ENCODE measurements at places on chromosomes 4 and X.

DNA sequence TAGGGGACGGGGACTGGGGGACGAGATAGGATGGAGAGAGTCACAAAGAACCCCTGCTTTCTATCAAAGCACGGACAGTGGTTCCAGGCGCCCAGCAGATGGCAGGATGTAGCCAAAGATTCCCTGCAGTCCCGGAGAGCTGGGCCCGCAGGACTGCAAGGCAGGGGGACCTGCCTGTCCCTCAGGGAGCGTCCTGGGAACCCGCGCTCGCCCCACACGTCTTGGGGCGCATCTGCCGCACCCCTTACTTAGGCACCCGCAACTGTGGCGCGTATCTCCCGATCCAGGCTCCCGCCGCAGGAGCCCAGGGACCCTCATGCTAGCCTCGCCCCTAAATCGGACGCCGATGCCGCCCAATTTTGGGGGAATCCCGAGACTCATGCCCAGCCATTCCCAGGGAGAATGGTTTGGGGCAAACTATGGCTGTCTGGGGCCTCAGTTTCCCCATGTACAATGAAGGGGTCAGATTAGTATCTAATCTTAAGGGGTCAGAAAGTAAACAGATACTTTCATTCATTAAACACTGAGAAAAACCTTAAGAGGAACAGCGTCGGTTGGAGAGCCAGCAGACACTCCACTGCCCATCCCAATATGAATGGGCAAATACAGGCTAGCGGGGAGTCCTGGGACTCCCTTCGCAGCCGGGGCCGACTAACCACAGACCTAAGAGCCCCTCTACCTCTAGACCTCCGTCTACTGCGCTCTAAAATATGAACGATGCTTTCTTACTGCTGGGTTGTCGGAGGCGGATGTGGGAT is 581 bp upstream of the STK32B start:
- no peak for DNase-seq

DNA sequence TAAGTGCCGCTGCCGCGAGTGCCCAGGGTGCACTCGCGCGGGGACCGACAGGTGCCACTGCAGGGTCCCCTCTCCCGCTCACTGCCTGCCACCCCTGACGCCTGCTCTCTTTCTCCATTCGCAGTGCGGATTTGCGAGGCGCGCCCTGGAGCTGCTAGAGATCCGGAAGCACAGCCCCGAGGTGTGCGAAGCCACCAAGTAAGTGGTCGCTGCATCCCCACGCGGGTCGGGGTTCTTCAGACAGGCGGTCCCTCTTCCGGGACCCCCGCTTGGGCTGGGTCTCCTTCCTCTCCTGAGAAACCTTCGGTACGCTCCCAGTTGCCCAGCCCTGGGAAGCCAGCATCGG is 547 bp downstream of the GUCY1A1 start:
- no peak for DNase-seq

GRCh38 chr4:156298230-156298629 is 344.6 kb upstream of the CTSO start:
- no peak for DNase-seq

- DNase-seq, result no peak
These were observed 57.3 kb downstream of the SH3BGRL start for GRCh38 chrX:81259020-81259713.

GRCh38 chr4:76690906-76691275 is 207.1 kb downstream of the SOWAHB start:
- no peak for DNase-seq

GRCh38 chr4:101236097-101236496 is 111.2 kb downstream of the PPP3CA start:
- no peak for DNase-seq

- DNase-seq, result no peak
These were observed 13.6 kb upstream of the AMTN start for GRCh38 chr4:70504733-70505132.

DNA sequence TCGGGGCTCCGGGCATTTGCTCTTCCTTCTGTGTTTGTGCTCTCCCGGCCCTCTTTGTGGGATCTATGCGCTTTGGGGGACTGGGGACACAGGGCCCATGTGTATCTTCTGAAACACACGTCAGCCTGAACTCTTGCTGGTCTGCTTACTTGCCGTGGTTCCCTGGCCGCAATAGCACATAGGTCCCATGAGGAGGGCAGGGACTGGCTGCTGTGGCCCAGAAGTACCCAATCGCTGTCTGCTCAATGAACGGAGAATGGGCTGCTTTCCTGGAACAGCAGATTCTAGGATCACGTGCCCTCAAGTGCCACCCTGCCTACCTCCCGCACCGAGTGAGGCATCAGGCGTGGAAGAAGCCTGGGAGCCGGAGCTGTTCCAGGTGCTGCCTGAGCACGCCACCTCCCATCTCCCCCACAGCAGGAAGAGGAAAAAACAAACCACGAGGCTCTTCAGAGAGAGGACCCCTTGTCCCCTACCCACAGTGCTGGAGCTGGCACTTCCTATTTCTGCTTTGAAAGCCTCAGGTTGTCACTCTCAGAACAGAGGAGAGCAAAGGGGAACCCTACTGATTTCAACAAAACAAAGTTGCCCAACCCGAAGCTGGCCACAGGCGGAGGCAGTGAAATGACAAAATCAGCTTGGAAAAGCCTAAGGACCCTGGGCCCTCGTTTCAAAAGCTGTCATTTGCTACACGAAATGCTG is 3.8 kb downstream of the G6PD start:
- no peak for DNase-seq

DNA sequence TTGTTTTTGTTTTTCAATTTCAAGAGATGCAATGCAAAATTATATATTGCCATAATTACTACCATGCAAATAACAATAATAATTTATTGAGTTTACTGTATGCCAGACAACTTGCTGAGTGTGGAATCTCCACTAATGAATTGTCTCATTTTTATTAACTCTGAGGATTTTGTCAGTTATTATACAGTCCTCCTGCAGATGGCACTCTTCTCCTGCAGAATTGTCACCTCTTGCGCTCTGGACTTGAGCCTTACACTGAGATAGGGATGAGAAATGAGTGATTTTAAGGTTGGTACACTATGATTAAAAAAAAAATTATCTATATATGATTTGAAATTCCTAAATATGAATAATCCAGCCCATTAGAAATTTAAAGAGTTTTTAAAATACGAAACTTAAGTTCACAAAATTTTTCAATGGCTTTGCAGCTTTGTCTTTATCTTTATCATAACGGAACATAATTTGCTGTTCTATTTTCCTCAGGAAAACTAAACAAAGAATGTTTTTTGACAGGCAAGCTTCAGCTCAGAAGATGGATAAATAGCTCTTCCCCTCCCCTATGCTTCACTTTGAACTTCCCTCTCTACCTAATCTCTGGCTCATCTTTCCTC is 12.7 kb upstream of the PAQR3 start:
- no peak for DNase-seq

GRCh38 chr4:40924096-40924792 is 174.5 kb downstream of the NSUN7 start:
- peak; percentile 85 for DNase-seq

GRCh38 chrX:107522901-107523300 is 73.4 kb downstream of the FRMPD3 start:
- no peak for DNase-seq

DNA sequence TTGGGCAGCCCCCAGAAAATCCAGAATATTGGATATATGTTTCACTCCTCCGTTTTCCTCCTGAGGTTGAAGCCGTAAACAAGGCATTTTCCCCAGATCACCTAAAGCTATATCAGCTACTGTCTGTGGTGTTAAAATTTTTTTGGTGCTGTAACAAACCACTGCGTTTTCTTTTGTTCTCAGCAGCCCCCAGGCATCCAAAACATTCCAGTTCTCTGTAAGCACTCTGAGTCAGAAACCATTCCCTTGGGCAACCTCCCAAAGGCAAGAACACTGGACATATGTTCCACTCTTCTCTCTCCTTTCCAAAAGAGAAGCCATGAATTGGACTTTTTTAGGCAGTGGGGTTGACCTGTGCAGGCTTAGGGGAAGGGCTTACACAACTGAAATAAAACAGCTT is 310.9 kb downstream of the MID1IP1 start:
- DNase-seq, result no peak

DNA sequence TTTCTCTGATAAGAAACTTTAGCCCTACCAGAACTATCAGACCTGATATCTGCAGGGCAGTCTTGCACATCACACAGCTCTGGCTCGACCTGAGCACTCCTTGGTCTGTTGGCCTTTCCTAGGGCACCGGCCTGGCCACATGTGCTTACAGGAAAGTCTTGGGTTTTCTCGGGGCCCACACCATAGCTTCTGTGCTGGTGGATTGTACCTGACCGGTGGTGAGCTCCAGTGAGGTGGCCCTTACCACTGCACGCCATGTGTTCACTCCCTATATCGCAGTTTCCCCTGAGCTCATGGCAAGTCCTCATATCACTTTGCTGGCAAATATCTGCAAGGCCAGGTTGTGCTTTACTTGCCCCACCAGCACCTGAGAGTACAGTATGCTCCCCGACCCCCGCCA is 2637.4 kb downstream of the ARAP2 start:
- no peak for DNase-seq

GRCh38 chr4:109432203-109432602 is 1.4 kb upstream of the SEC24B start:
- no peak for DNase-seq

DNA sequence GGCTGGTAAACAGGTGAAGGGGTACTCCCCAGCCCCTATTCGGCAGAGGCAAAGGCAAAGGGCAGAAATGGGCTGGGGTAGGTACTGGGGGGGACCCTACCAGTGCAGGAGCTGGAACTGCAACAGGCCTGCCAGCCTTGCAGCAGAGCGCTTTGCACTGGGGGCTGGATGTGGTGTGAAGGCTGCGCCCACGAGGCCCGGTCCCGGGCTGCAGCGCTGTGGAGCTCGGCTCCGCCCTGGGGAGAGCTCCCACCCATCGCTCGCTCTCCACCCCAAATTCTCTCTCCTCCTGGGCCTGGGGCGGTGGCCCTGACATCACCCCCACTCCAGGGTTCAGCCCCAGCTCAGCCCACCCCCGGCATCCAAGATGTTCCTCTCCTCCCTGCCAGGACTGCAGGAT is 24.2 kb downstream of the IQSEC2 start:
- DNase-seq, result no peak

DNA sequence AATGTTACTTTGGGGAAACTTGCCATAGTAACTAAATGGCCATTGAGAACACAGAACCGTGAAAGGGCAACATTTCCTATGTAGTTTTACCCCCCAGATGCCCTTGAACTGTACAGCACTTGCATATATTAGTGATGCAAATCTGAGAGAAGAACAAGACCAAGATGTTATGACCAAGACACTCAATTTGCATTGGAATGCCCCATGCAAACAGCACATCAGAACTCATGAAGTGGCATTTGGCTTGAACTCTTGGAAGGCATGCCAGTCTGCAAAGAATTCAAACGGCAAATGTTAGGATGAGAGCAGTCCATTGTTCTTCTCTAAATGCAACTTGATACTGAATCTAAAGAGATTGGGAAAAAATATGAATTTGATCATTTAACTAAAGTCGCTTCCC is 139.4 kb upstream of the CXorf66 start:
- no peak for DNase-seq

DNA sequence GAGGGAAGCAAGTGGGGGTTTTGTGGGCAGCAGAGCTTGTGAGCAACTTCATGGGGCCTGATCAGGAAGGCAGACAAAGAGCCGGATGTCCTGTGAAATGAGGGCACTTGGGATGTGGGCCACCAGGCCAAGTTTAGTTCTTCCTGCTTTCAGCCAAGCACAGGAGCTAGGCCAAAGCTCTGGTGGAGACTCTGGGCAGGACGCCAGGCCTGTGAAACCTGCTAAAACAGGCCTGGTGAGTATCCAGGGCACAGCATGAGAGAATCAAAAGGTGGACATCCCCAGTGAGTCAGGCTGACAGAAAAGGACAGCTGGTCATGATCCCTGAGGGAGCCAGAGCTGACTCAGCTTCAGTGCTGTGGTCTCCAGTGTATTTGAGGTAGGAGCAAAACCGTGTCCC is 95.7 kb downstream of the NPNT start:
- DNase-seq, result no peak

GRCh38 chr4:148273501-148273986 is 168.7 kb downstream of the NR3C2 start:
- no peak for DNase-seq

DNA sequence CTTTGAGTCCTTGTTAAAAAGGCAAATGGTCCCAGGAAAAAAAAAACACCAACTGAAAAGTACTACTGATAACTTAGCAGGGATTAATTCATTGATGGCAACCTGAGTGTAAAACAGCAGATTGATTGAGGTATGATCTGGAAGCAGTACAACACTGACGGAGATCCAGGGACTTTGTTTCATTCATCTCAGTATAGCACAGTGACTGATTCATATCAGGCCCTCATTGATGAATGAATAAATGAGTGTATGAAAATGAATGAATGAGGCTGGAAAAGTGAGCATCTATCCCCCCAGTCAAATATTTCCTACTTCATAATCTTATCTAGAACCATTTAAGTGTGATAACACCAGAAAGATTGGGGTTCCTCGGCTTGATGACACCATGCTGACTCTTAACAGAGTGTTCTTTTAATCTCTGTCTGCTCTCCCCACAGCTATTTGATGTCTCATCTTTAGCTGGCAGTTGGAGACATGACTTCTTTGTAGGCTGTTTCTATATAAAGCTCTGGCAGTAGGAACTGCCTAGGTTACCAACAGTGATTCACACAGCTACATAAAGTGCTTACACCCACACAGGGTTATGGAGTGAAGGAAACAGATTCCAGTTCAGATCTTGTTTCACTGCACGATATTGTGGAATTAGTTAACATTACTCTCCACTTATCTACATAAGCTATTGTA is 18.6 kb upstream of the RNF128 start:
- DNase-seq, result no peak

DNA sequence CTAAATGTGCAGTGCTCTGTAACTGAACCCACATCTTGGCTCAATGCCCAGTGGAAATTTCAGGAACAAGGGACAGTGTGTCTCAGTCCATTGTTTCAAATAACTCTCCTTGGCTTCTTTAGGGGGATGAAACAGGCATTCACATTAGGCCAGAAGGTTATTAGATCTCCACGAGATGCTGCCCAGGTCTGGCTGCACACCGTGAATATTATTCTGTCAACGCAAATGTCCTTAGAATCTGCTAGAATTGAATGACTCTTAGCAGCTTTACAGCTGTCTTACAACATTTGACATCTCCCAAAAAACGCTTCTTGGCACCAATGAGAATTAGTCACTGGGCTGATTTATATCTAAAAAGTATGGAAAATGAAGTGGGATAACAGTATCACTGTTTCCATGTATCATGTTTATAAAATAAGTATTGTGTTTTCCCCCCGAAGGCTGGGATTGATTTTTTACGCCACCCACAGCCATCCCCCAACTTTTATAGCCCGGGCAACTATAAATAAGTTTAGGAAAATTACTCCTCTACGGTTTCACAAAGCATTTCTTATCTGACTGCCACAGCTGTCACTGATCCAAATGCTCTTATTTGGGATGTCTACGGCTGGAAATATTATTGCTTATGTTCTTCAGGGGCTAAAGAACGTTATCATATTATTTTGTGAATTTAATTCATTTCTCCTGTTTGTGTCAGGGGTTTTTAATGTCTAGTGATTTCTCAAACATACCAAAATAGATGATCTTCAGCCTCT is 559.7 kb upstream of the FAT1 start:
- no peak for DNase-seq

DNA sequence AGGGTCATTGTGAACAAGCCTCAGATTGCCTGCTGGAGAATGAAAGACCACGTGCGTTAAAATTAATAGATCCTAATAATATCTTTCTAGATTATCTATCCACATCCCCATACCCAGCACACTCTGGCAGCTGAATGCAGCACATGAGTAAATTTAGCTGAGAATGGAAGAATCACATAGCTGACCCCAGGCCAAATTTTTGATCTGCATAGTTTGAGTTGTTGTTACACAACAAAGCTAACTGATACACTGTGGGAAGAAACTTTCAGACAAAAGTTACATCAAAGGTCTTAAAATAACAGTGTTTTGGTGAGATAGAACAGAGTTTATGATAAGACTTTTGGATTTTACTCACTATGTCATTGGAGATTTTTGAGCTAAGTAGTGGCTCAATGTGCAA is 72.4 kb upstream of the ANXA10 start:
- no peak for DNase-seq
